ENCODE measurements at places on chromosomes 5 and 9. TPM values are rescaled to one million over a fixed set of nuclear protein-coding genes. Genes with fewer than 3 reads are reported as not detected.

The OCLN gene
- total RNA-seq, result 0.62 TPM

The SMIM33 gene
- total RNA-seq, result 0.37 TPM

The CTSL gene
- 0.86 TPM for total RNA-seq

The CDH10 gene
- not detected for total RNA-seq

The OMD gene
- not detected for total RNA-seq

The SPATA31C1 gene
- total RNA-seq, result not detected

The SLC6A18 gene
- not detected for total RNA-seq

The RANBP3L gene
- 0.10 TPM for total RNA-seq

The PCDHGA8 gene
- not detected for total RNA-seq

The BAG1 gene
- total RNA-seq, result 38.1 TPM

The CXCL14 gene
- total RNA-seq, result not detected

The RNF208 gene
- 5.0 TPM for total RNA-seq

The PCDHB14 gene
- not detected for total RNA-seq

The HACD4 gene
- 1.6 TPM for total RNA-seq

The SEC61B gene
- total RNA-seq, result 105 TPM

The MAN2A1 gene
- 50.1 TPM for total RNA-seq

The MYOZ3 gene
- 0.49 TPM for total RNA-seq

The SYK gene
- total RNA-seq, result 0.19 TPM

The GPR21 gene
- 0.50 TPM for total RNA-seq

The CCNJL gene
- not detected for total RNA-seq

The DRD1 gene
- not detected for total RNA-seq

The TMEM232 gene
- 0.86 TPM for total RNA-seq

The FST gene
- total RNA-seq, result not detected

The CARD6 gene
- 1.3 TPM for total RNA-seq

The COL5A1 gene
- 0.10 TPM for total RNA-seq

All from activated naive CD4-positive, alpha-beta T cell treated with anti-CD3 and anti-CD28 coated beads for 36 hours (primary cell).